Right atrium auricular region (tissue), 2 donors: ENCODE measurements at places on chromosomes 11 and 22. TPM values are rescaled to one million over a fixed set of nuclear protein-coding genes. Genes with fewer than 3 reads are reported as not detected.

- DNase-seq, result no peak
Measured at GRCh38 chr22:19127329-19128008, 3.6 kb upstream of the TSSK2 start.

TYR gene
- not detected for total RNA-seq

GRCh38 chr22:27820896-27821866 lies 19.6 kb upstream of the MN1 start:
- no peak for DNase-seq

ZMAT5 gene
- 17.0 TPM for total RNA-seq

GRCh38 chr22:37625737-37626136 lies 13.7 kb upstream of the SH3BP1 start:
- no peak for DNase-seq

DNA sequence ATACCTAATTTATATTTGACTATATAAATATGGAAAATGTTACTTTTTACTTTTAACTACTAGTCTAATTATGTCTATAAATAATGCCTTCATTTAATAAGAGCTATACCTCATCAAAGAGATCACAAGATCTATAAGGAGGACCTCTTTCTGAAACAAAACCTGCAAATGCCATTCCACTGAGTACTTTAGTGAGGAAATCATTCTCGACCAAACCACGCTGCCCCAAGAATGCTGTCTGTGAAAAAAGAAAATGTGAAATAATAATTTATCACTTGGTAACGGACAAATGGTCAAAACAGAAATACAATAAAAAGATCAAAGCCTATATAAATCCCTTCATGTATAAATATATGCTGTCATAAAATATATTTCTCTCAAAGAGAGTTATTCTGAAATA lies 301.7 kb downstream of the SBF2 start:
- no peak for DNase-seq

GRCh38 chr22:38828191-38828590 lies 15.6 kb downstream of the NPTXR start:
- no peak for DNase-seq

SLC25A45 gene
- total RNA-seq, result 3.3 TPM

GRCh38 chr11:7630002-7630401 lies 43.3 kb downstream of the CYB5R2 start:
- no peak for DNase-seq

TENM4 gene
- total RNA-seq, result 0.30 TPM

MRGPRX2 gene
- total RNA-seq, result not detected

MAML2 gene
- 16.6 TPM for total RNA-seq

ANO1 gene
- 10.2 TPM for total RNA-seq

DNA sequence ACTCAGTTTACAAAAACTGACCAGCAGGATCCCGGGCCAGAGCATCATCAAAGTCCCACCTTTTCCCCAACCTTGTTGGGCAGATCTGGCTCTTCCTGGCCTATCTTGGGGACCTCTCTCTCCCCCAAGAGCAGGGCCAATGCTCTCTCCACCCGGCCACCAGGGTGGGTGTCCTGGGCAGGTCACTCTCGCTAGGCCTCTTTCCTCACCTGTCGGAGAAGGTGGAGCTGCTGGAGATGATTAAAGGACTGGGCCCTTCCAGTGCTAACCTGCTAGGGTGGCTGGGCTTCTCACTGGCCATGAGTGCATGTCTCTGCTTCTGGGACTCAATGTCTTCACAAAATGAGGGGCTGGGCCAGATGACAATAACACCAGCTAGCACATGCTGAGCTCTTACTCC lies 2.9 kb upstream of the CAPN5 start:
- no peak for DNase-seq

SEZ6L gene
- total RNA-seq, result 0.12 TPM

DNA sequence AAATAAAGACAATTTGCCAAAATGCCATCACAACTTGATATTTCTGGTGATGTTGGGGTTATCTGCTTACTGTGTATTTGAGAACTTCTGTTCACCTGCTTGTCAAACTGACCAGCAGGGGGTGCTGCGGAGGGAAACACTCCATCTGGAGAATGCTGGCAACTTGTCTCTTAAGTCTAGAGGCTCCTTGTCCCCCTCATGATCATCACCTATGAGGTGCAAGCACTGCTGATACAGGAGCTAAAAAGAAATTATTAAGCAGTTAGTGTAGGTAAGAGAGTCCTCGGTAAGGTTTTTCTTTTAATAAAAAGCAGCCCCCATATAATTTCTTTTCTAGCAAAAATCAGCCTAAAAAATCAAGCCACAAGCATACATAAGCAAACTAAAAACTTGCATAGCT lies 32.7 kb upstream of the GLYATL1B start:
- peak; percentile 67 for DNase-seq

- no peak for DNase-seq
Measured at GRCh38 chr22:37571258-37571991, 8.5 kb downstream of the LGALS2 start.

GRCh38 chr11:10623797-10624761 lies 55.6 kb upstream of the LYVE1 start:
- no peak for DNase-seq

KIRREL3 gene
- 0.74 TPM for total RNA-seq

GRCh38 chr22:27545085-27545484 lies 256.5 kb downstream of the MN1 start:
- no peak for DNase-seq

- peak; percentile 54 for DNase-seq
Measured at GRCh38 chr11:12156301-12157140, 46.1 kb downstream of the MICAL2 start.

DNA sequence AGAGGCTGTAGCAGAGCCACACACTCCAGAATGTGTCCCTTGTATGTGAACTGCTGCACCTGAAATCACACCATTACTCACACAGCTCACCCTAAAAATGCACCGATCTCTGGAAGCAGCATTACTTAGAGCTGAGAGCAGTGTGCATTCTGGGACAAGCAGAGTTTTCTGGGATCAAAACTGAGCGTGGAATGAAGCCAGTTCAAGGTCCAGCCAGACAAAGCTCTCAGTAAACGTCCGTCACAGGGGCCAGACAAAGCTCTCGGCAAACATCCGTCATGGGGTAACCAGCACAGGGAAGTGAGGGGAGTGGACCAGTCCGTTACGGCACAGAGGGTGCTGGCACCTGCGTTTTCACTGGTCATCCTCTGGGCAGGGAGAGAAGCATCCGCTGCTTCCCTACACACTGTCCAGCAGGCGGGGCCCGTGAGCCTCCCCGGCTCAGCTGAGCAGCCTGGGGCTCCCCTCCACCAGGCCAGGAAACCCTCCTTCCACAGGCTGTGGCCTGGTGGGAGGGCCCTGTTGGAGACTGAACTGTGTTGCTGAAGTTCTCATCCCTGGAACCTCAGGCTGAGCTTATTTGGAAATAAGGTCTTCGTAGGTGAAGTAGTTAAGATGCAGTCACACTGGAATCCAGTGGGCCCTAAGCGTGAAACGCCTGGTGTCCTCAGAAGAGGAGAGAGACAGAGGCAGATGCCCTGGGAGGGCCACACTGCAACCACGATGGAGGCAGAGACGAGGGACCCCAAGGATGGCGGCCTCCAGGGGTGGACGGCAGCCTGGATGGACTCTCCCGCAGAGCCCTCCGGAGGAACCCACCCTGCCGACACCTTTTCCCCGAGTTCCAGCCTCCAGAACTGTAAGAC lies 883.9 kb downstream of the BRD1 start:
- DNase-seq, result peak; percentile 36

ATG13 gene
- total RNA-seq, result 54.5 TPM

DNA sequence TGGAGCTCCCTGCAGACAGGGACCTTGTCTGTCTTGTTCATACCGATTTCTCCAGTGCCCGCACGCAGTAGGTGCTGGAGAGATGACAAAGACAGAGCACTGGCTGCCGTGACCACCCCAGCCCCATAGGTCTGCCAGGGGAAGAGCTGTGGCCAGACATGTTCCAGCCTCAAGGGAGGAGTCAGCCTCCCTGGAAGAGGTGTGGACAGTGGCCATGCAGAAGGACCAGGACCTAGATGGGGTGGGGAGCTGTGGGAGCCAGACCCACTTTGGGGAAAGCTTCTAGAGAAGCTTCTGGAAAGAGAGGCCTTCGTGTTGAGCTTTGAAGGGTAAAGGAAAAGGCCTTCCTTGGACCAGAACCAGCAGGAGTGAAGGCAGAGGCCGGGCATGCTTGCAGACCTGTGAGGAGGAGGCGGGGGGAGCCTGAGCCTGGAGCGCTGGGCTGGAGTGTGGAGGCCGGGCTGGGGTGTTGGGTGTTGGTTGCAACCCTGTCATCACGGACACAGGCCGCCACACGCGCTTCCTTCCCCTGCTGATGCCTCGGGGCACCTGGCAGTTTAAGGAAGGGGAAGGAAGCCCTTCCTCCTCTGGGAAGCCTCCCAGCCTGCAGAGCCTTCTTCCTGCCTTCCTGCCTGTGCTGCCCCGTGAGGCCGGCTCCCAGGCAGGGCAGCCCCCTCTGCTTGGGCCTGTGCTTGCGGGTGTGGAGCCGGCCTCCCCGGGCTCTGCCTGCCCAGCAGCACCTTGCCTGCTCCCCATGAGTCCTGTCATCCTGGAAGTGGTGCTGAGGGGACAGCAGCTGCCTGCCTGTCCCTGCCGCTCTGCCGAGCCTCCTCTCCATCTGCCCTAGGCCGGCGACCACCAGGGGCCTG lies 12.3 kb downstream of the RELT start:
- DNase-seq, result no peak

DNA sequence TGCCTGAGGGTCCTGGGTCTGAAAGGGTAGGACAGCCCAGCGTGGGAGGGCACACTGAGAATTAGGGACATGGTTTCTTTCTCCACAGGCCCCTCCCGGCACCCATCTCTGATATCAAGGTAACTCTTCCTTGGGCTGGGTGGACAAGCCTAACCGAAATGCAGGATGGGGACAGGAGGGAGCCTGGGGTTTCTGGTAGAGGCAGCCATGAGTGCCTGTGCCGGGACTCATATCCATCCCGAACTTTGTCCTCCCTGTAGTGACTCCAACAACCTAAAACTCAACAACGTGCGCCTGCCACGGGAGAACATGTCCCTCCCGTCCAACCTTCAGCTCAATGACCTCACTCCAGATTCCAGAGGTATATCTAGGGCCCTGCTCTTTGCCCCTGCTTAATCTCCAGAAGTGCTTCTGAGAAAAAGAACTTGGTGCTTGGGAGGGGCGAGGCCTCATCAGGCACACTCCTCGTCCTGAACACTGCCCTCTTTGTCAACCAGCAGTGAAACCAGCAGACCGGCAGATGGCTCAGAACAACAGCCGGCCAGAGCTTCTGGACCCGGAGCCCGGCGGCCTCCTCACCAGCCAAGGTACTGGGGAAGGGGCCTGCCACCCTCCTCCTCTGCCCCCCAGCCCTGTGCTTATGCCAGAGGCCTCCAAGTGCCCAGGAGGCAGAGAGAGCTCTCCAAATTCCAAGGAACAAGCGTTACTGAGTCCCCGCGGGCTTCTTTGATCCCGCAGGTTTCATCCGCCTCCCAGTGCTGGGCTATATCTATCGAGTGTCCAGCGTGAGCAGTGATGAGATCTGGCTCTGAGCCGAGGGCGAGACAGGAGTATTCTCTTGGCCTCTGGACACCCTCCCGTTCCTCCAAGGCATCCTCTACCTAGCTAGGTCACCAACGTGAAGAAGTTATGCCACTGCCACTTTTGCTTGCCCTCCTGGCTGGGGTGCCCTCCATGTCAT lies 3.1 kb downstream of the TMEM25 start:
- peak; percentile 43 for DNase-seq

CRYBB3 gene
- not detected for total RNA-seq

OR4D5 gene
- not detected for total RNA-seq

PHLDA2 gene
- total RNA-seq, result 2.6 TPM

KIAA0930 gene
- 13.0 TPM for total RNA-seq

GRCh38 chr11:64947208-64947814 lies 11.6 kb upstream of the GPHA2 start:
- DNase-seq, result no peak

MIOX gene
- total RNA-seq, result not detected

DNA sequence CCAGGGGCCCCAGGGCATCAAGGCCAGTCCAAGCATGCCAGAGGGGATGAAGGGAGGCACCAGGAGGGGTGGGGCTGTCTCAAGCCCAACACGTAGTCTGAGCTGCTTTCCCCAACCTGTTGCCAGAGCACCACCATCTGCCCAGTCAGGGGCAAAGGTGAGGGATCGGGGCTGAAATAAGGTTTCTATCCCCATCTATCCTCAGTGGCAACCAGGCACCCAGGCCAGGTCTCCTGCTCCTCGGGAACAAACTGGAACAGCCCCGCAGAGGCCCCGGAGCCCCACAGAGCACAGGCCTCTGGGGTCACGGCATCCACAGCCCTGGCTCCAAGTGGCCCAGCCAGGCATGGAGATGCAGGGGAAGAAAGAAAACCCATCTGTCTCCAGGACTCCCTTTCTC lies 19.3 kb downstream of the STARD10 start:
- DNase-seq, result no peak

DNA sequence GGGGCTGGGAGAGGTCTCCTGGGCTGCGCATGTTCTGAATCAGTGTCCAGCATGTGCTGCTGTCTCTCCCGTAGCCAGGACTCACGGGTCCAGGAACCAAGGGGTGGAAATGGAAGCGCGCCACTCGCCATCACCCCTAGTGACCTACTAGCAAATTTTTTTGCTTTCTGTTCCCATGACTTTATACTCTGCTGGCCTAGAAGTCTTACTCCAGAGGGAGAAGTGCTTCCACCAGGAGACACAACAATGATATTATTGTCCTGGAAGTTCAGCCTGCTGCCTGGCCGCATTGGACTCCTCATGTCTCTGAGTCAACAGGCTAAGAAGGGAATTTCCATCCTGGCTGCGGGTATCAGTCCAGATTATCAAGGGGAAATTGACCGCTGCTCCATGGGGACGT lies 729.7 kb downstream of the BRD1 start:
- DNase-seq, result no peak

DRD2 gene
- not detected for total RNA-seq

TMEM121B gene
- total RNA-seq, result 1.1 TPM

DNA sequence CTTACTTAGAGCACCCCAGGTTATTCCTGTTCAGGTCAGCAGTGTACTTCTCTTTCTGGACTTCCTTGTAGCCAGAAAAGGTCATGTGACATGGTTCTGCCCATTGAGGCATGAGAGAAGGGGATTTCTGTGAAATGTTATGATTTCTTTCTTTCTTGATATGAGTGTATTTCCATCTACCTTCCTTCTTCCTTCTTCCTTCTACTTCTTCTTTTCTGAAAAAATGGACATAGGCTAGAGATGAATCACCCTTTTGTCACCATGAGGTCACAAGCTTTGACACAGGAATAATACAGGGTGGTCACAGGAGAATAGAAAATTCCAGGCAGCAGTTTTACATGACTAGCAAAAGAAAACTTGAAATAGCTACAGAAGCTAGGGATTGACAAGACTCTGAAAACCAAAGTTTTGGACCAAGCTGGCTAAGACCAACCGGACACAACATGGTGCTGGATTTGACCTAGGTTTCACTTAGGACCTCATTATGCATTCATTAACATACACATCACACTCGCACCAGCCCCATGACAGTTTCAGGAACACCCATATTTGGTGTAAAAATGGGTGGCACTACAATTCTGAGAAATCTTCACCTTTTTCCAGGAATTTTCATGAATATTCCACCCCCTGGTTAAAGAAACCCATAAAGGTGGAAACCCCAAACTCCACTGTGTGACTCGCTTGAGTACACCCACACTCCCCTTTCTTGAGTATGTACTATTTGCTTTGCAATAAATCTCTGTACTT lies 21.2 kb upstream of the MAP6 start:
- DNase-seq, result no peak
